Activated T-cell treated with anti-CD3 and anti-CD28 coated beads for 48 hours (primary cell): ENCODE measurements at places on chromosomes 12 and 14.

GRCh38 chr14:38256533-38256840 is 594 bp upstream of the CLEC14A start:
- DNase-seq: no peak

GRCh38 chr12:111398530-111398929 is 7.2 kb upstream of the SH2B3 start:
- no peak for DNase-seq

GRCh38 chr14:94816113-94816512 is 46.2 kb upstream of the GSC start:
- DNase-seq: no peak

DNA sequence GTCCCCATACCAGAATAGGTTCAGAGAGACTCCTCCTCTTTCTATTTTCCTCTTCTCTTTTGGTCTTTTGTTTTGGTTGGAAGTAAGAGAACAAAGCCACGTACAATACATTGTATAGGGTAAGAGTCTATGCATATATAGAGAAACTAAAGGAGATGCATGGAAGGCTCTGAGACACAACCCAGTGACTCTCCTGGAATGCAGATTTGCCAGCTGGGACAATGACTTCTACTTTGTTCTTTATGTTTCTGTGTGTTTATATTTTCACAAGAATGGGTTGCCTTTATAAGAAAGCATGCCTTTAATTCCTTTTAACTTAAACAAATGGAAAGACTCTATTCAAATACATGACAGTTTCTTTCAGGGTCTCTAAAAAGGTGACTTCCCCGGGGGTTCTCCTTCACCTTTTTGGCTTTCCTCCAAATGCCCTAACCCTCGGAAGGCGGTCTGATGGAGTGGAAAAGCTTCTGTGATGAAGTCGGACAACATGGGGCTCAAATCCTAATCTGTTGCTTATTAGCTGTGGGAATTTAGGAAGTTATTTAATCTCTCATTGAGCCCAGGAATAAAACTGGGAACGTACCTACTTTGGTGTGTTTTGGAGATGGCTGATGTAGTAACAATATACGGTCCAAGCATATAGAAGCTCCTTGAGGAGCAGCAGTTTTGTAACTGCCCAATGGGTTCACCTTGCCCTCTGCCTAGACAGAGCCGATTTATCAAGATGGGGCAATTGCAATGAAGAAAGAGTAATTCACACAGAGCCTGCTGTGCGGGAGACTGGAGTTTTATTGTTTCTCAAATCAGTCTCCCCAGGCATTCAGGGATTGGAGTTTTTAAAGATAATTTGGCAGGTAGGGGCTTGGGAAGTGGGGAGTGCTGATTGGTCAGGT is 9.1 kb upstream of the SERPINA1 start:
- no peak for DNase-seq

DNA sequence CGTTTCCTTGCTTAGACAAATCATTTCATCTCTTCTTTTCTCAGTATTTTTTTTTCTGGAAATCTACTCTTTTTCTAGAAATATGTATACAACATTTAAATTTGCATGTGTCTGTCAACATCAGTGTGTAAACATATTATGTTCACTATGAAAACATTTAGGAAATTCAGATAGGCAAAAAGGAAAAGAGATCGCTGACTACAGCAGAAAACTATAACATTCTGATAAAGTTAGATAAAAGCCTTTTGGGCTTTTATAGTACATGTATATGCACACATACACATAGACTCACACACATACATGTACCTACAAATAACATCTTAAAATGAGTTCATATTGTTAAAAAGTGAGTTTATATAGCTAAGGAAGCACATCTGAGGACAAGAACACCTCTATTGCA is 142.1 kb downstream of the RAD51B start:
- no peak for DNase-seq

DNA sequence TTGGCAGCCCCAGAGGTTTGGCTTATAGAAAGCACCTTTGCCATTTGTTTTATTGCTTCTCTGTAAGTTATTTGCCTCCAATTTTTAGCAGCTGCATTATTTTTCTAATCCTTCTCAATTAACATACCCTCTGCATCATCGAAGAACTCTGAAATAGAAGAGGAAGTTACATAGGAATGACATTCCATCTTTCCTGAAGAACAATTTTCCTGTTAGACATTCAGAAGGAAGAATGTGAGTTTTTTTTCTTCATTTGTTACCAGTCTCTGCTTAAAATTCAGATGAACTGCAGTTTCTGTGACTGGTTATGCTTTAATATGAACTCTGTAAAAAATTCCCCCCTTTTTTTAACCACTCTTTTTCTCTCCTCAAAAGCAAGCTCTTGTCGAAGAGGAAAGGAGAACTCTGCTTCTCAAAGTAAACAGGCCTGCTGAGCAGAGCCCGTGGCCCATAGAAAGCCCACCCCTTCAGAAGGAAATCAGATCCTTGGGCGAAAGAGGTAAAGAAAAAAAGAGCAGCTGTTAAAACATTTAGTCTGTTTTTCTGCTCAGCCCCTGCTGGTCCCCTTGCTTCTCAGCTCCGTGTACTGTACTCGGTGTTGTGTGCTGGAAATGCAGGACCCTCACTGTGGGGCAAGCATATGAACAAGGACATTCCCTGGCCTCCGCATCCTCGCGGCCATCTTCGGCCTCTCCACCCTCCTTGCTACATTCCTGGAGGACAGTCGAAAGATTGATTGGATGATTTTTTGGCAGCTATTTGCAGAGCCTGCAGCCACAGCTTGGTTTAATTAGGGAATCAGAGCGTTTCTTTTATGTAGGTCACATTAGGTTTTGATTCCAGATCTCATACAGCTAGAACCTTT is 164.4 kb upstream of the LRIG3 start:
- DNase-seq: no peak

DNA sequence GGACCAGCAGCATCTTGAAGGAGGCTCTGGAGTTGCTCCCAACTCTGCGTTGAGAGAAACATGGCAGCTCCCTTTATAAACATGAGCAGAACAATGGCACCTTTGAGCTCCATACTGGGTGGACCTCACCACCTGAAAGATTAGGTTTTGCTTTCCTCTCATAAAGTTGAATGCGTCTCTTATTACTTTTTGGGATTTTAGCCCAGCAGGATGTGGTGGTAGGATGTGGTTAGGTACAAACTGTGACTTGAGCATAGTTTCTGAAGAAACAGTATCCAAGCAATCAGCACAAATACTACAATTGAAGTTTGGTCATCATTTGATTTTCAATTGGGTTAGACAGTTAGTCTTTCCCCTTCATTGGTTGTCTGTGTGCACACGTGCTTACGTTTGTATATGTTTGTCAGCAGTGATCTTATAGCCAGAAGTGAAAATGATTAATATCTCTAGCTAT is at the start of gene PRR4:
Gene PRR4, minus strand, starts transcription at position 51 of the 454 bp plus-strand sequence. Its CDS starts 38 bp downstream, at position 13.
- no peak for DNase-seq

DNA sequence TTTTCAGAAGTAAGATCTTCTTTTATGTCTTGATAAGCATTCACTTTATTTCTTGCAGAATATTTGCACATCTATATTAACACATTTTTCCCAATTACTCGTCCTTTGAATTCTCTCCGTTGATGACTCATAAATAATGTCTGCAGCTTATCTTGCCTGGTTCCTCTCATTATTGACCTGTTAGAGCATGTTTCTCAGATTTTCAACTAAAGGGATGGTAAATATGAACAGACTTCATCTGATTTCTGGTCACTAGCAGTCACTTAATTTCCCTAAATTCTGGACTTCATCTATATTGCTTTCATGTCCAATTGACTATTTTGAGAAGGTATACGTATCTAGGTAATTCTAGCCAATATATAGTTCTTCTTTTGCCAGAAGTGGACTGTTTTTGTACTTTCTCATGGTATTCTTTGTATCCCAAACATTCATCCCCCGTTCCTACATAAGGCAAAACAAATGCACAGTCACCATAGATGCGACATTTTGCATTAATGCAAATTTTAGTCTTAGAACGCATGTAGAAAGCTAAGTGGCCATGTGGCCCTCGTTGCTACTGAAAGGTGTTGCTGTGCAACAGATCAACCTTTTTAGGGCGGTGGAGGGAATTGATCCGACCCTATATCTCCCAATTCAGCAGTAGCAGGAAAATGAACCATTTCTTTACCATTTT is 6.2 kb downstream of the PIK3C2G start:
- no peak for DNase-seq

GRCh38 chr12:8088574-8088973 is 6.5 kb downstream of the NECAP1 start:
- DNase-seq: no peak
